Femur (tissue), 1 donor: ENCODE measurements at places on chromosomes 6 and 20.

DNA sequence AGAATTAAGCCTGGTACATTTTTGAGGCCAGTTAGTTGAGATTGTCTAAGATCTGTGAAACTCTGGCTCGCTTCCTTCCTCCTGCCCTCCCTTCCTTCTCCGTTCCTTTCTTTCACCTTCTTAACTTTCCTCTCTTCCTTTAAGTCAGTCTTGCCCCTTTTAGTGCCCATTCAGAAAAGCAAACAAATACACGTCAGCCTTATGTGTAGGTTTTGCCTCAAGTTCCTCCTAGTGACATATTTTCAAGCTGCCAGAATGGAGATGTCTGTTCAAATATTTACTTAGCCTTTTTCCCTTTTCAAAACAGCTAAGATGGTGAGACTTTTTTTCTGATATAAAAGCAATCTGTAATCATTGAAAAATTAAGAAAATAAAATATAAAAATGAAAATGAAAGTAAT, 178.4 kb downstream of the FARS2 start:
- no peak for DNase-seq

DNA sequence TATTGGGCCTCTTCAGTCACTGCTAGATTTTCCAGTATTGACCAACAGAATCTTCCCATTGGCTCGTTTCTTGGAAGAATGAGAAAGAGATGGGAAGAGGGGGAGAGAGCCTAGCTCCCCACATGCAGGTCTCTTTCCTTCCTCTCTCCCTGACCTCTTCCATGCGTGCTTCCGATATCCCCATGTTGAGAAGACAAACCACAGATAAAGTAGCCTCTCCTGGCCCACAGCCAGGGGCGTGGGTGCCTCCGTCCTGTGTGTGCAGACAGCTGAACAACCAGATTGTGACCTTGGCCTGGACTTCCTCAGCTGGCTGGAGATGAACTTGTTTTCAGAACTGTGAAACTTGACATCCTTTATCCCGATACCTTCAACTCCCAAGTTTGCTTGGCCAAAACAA, 71.0 kb downstream of the EDN3 start:
- no peak for DNase-seq

DNA sequence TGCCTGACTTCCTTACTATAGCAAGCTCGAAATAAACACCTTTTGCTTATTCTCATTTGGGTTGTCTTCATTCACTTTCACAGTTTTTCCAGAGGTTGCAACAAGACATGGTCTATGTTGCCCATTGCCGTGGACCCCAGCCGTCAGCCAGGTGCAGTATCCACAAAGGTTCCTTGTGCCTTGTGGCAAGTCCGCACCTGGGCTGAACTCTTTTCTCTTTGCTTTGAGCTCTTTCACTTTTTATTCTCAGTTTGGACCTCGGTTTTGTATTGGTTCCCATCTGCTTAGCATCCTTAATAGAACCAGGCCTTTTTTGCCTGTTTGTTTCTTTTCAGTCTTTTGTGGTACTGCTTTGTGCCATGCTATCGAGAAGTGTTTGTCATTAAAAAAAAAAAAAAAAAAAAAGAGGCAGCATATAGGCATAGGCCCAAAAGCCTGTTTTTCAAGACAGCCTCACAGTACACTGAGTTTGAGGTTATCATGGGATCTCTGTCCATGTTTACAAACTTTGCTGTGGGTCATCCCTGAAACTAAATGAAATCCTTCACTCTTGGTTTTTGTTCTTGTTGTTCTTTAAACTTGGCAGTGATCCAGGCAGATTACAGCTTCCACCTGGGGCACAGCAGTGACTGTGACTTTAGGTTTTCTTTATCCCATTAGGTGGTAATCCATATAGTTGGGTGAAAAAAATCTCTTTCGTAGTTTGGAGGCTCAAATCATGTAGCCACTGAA, 33.3 kb downstream of the GSTA3 start:
- no peak for DNase-seq

DNA sequence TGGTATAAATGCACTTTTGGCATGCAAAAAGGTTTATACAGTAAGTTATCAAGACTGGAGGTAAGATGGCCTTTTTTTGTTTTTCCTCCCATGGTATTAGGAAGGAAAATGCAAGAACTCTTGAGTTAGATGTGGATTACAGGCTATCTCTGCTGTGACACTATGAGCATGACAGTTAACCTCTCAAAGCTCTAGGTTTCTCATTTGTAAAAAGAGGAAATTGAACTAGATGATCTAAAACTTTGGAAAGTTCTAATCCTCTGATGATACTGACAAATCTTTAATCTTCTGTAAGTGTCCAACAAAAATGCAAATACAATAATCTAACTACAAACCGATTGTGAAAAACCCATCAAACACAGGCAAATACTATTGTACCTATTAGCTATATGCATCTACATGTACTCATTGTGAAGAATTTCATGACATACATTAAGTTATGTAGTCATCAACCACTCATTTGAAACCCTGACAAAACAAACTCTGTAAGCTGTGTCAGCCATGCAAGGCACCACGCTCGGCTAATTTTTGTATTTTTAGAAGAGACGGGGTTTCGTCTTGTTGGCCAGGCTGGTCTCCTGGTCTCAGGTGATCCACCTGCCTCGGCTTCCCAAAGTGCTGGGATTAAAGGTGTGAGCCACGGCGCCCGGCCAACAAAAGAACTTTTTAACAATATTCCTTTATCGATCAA, 4.2 kb downstream of the CDK19 start:
- no peak for DNase-seq

DNA sequence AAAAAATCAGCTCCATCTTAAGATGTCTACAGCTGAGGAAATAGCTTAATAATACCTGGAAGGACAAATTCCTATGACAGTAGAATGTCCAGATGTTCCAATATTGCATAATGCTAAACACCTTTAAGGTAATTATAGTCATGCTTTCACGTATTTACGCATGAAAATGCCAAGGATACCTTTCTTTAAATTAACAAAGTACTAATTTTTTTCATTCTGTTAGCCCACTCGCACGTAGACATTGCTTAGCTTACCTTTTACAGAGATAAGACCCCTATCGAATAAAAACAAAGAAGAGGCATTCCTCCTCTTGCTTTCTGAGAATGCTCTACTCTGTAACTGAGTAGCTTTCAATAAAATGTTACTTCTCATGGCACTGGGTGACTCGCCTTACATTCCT, 4.4 kb upstream of the GSTA4 start:
- no peak for DNase-seq

- no peak for DNase-seq
Observed at GRCh38 chr6:112372226-112372806, 25.2 kb downstream of the RFPL4B start.

DNA sequence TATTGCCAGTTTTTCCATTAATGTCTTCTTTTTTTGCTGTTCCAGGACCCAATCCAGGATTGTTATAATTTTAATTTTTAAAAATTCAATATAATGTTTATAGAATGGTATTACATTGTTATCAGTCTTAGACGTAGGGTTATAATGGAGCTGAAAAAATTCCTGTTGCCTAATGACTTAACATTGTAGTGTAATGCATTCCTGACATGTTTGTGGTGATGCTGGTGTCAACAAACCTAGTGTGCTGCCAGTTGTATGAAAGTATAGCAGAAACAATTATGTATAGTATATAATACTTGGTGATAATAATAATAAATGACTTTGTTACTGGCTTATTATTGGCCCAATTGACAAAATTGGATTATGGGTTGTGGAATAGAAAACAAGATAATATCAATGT, 30.4 kb downstream of the KIZ start:
- no peak for DNase-seq

DNA sequence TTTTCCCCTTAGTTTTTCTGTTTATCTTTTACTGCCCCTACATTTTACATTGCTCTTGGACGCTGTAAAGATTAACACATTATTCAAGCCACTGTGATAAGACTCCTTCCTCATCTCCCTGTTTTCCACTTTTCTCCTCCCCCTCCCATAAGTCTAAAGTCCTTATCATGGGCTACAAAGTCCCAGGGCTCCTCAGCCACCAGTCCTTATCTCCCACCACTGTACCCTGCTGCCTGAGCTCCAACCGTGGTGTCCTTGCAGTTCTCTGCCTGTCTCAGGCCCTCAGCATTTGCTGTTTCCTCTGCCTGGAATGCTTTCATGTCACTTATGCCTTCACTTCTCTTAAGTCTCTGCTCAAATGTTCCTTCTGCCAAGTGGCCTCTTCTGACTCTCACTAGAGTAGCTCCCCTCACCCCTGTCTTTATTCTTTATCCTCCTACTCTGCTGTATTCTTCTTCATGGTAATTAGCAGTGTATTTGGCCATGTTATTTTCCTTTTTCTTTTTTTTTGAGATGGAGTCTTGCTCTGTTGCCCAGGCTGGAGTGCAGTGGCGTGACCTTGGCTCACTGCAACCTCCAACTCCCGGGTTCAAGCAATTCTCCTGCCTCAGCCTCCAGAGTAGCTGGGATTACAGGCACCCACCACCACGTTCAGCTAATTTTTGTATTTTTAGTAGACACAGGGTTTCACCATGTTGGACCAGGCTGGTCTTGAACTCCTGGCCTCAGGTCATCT, 10.8 kb upstream of the LATS1 start:
- no peak for DNase-seq

GRCh38 chr6:25972902-25973301, 10.3 kb downstream of the TRIM38 start:
- no peak for DNase-seq

DNA sequence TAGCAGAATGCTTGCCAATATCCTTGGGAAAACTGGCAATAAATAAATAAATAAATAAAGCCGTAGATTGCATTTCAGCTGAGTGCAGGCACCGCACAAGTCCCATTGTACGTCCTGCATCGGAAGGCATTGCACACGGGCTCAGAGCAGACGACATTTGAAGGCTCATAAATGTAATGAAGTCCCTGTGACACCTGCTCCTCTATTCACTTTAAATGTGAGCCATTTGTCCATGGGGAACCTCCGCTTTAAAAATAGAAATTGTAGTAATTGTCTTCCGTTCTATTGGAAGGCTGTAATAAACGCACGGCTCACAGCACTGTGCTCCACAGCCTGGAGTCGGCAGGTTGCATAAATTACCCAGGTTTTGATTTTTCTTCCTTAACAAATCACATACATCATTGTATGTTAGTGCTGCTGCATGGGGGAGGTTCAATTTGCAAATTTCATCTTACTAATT, 32.6 kb downstream of the MYT1 start:
- no peak for DNase-seq

- no peak for DNase-seq
Observed at GRCh38 chr6:21511891-21512550, 81.5 kb upstream of the SOX4 start.

DNA sequence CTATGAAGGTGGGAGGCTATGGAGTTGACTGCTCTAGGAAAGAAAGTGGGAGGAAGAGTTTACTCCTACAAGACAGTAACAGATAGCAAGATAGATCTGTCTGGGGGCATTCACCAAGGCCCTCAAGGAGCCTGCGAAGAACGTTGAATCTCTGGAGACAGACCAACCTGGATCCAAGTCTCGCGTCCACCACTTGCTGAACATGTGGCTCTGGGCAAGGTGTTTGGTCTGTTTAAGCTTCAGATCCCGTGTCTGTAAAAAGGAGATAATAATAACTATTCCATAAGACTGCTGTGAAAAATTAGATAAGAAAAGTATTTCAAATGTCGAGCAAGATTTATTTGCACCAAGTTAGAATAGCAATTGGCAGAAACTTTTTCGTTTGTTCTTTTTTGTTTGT, 8.1 kb upstream of the EEF1A1 start:
- DNase-seq: no peak

DNA sequence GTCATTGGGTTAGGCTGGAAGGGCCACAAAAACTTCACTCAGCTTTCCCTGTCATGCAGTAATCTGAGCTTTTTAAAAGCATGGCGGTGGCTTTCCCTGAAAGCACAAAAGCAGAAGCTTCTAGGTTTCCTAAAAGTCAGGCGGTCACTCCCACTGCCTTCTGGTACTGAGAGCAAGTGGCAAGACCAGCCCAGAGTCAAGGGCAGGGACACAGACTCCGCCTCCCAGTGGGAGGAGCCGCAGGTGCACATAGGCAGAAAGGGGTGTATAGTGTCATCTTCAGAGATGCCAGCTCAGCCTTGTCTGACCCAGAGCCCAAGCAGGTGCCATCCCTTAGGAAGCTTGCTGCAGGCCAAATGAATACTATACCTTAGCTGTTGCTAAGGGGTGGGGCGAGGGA, 18.0 kb upstream of the PACSIN1 start:
- DNase-seq: no peak

- no peak for DNase-seq
Observed at GRCh38 chr6:129476810-129477209, 233.2 kb downstream of the ARHGAP18 start.

- peak; percentile 93 for DNase-seq
Observed at GRCh38 chr6:35688605-35689322, at the start of gene FKBP5. Gene FKBP5, minus strand, starts transcription at chr6:35688915. Its CDS starts 46,091 bp downstream, at chr6:35642824.

GRCh38 chr6:147156218-147156617, 48.0 kb upstream of the STXBP5 start:
- DNase-seq: no peak

DNA sequence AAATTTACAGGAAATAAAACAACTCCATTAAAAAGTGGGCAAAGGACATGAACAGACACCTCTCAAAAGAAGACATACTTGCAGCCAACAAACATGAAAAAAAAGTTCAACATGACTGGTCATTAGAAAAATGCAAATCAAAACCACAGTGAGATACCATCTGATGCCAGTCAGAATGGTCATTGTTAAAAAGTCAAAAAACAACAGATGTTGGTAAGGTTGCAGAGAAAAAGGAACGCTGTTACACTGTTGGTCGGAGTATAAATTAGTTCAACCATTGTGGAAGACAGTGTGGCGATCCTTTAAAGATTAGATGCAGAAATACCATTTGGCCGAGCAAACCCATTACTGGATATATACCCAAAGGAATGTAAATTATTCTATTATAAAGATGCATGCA, 858.0 kb upstream of the FLRT3 start:
- no peak for DNase-seq

GRCh38 chr6:100346203-100346602, 118.5 kb downstream of the SIM1 start:
- no peak for DNase-seq

DNA sequence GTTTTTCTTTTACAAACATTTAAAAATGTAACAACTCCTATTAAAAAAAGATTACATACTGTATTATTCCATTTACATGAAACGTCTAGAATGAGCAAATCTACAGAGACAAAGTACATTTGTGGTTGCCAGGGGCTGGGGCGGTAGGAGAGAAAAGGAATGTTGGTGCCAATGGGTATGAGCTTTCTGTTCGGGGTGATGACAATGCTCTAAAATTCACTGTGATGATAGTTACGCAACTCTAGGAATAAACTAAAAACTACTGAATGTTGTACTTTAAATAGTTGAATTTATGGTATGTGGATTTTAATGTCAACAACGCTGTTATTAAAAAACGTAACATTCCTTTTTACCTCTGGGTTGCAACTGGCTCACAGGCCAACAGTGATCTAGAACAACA, 211.1 kb downstream of the GMDS start:
- no peak for DNase-seq
